ENCODE measurements at places on chromosomes 12 and 14. TPM values are rescaled to one million over a fixed set of nuclear protein-coding genes. Genes with fewer than 3 reads are reported as not detected.

GRCh38 chr12:96420277-96420835 lies 20.1 kb upstream of the CDK17 start:
- no peaks in the 10 kb centered on the region for H3K36me3 ChIP-seq
- peak; percentile 76 for DNase-seq
- H3K27me3 ChIP-seq, result no peaks in the 10 kb centered on the region
- peaks cover 2% of the 10 kb centered on the region for H3K4me1 ChIP-seq

- peak overlapping the region; percentile 86 for H3K4me3 ChIP-seq
- H3K27me3 ChIP-seq, result peaks cover 16% of the 10 kb centered on the region
- peak overlapping the region; percentile 77 for H3K27ac ChIP-seq
- H3K36me3 ChIP-seq, result no peaks in the 10 kb centered on the region
Measured at GRCh38 chr12:55708695-55709233, 1.1 kb upstream of the ITGA7 start.

DNA sequence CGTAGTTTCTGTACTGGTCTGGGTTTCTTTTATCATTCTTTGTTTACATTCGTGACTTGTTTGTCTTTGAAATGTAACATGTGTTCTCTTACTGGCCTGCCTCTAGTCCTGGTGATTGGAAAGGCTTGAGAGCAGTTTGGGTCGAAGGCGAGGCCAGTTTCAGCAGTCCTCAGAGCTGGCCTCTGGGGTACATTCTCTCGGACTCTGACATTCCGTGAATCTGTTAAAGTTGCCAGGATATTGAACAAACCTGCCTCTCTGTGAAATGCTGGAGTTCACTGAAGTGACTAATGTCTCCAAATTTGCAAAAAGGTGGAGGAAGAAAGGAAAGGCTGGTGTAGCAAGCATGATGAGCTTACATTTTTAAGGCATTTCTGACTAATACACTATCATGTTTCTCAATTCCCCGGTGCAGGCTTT lies 1.5 kb downstream of the PLEKHA5 start:
- no peaks in the 10 kb centered on the region for H3K4me1 ChIP-seq
- H3K36me3 ChIP-seq, result no peaks in the 10 kb centered on the region
- peak overlapping the region; percentile 89 for H3K27ac ChIP-seq
- DNase-seq, result peak; percentile 67

Gene GLI1
- 8.6 TPM for polyA plus RNA-seq

GRCh38 chr12:23949348-23950209 lies at the start of gene SOX5:
Gene SOX5 (minus strand): TSS chr12:23949670. CDS start chr12:23949601, 69 bp downstream.
- no peak within 1 kb of the TSS for H3K27ac ChIP-seq
- peaks cover 2% of the 10 kb centered on the region for H3K4me1 ChIP-seq
- H3K27me3 ChIP-seq, result peaks cover 8% of the 10 kb centered on the region
- H3K4me3 ChIP-seq, result peak within 1 kb of the TSS; percentile 29
- H3K36me3 ChIP-seq, result no peaks in the 10 kb centered on the region

Gene KRT7
- polyA plus RNA-seq, result 3.7 TPM

- H3K27me3 ChIP-seq, result no peaks in the 10 kb centered on the region
- DNase-seq, result no peak
- peaks cover 8% of the 10 kb centered on the region for H3K4me1 ChIP-seq
- peak overlapping the region; percentile 42 for H3K27ac ChIP-seq
Measured at GRCh38 chr12:122852336-122853275, 17.3 kb downstream of the HIP1R start.

Gene TAS2R7
- polyA plus RNA-seq, result not detected

- peaks cover 21% of the 10 kb centered on the region for H3K36me3 ChIP-seq
- peak overlapping the region; percentile 91 for H3K4me3 ChIP-seq
- peak overlapping the region; percentile 84 for H3K27ac ChIP-seq
- peaks cover 41% of the 10 kb centered on the region for H3K4me1 ChIP-seq
- H3K27me3 ChIP-seq, result peaks cover 9% of the 10 kb centered on the region
Measured at GRCh38 chr14:75279153-75279762, 630 bp downstream of the FOS start.

- no peaks in the 10 kb centered on the region for H3K4me1 ChIP-seq
- H3K27ac ChIP-seq, result no peak overlapping the region
- no peaks in the 10 kb centered on the region for H3K27me3 ChIP-seq
- peak; percentile 7 for DNase-seq
- H3K4me3 ChIP-seq, result no peak overlapping the region
Measured at GRCh38 chr12:62164036-62164435, 96.2 kb upstream of the USP15 start.
